ENCODE measurements at places on chromosomes 6 and 20.

GRCh38 chr6:127475135-127475822 is 16.1 kb upstream of the KIAA0408 start:
- no peak for DNase-seq

GRCh38 chr6:135890876-135891275 is 39.4 kb downstream of the PDE7B start:
- DNase-seq = no peak

GRCh38 chr6:84581494-84582259 is 182.7 kb downstream of the TBX18 start:
- DNase-seq = peak; percentile 10

GRCh38 chr6:36504982-36505381 is 42.3 kb downstream of the STK38 start:
- no peak for DNase-seq

DNA sequence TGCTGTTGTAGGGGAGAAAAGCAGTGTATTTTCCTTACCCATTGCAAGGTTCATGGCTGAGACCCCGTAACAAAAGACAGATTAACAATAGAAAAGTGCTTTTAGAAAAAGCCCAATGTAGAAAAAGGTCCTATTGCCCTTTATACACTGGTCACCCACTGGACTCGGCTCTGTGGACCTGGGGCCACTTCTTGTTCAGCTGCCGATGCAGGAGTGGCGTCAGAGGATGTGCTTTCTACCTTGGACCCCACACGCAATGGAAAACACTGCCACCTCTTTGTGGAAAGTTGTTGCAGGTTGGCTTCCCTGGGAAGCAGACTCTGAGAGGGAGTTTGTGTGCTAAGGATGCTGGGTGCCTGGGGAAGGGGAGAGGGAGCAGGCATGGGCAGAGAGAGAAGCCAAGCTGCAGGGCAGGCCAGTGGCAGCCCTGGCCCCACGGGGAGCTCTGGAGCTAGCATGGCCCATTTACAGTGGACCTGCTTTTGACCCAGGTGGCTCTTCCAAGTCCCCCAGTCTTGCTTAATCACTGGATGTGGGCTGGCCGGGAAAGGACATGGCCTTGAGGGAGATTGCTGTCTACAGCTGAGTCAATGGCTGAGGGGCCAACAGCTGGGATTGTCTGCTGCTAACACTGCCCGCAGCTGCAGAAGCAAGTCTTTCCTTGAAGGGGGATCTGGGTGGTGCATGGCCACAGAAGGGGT is 142.9 kb downstream of the CDC5L start:
- no peak for DNase-seq

DNA sequence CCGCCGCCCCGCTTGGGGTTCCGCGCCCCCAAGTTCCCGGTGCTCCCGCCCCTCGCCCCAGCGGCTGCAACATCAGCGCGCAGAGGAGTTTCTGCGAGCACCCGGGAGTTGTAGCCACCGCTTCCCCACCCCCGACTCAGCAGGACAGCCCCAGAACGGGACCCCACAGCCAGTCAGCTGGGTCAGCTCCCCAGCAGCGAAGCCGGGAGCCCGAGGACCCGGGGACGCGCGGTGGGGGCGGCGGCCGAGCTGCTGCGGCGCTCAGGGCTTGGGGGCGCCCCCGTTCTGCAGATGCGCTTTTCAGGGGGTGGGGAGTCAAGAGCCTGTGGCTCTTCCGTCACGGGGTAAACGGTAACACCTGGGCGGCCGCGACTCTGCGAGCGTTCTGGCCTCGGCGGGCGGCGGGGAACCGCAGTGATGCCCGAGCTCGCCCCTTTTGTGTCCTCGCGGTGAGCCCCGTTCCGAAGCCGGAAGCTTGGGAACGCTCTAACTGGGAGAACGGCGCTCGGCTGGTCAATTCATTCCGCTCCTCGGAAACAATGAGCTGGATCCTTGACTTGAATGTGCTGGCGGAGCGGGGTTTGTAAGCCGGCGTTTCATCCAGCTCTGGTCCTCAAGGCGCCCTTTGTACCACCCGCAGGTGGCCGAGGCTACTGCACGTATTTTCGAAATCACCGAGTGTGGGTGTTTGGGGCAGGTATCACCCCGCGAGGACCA is 774 bp downstream of the PLEKHG1 start:
- peak; percentile 52 for DNase-seq

DNA sequence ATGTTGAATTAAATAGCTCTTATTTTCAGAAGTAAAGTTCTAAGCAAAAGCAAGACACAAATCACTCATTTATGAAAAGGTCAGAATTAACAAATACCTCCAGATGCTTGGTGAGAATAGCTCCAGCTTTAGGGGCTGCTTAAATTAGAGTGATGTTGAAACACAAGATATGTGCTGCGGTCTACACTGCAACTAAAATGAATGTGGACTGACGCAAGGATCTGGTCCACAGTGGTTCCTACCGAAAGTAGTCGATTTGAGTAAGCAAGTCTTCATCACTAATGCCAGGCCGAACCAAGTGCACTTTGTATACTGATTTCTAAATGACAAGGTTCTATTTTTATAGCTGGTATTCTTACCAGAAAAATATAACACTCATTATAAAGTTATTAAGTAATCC is 96.3 kb downstream of the PRDM1 start:
- DNase-seq = no peak

DNA sequence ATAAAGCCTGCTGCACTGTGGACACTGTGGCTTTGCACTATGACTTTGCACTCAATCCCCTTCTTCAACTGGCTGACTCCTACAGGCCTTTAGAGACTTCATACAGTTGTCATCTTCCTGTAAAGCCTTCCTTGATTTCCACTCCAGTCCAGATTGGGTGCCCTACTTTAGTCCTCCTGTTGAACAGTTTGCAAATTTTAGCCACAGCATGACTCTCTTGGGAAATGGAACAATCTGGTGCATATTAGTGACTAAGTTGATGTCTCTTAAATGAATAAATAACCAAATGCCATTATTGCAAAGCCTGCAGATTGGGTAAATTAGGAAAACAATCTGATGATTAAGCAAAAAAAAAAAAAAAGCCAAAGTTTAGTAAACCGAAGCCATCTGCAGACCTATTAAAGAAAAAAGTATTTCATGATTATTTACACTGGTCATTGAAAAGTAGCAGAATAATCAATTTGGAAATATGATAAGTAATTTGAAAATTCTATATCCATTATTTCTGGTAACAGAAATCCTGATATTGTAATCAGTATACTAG is 12.6 kb downstream of the PLCB4 start:
- DNase-seq = no peak

DNA sequence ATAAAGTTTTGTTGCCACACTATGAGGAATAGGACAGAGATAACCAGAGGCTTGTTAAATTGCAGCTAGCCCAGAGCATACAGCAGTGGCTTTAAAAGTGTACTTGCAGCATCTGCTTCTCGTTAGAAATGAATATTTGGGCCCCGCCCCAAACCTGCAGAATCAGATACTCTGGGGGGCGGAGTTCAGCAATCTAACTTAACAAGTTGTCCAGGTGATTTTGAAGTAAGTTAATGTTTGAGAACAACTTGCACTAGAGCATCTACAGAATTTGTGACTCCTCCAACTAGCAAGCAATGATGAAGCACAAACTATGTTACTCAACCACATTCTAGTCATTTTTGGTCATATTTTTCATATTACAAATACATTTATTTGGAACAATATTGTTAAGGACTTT is 10.6 kb upstream of the SUPT3H start:
- no peak for DNase-seq

DNA sequence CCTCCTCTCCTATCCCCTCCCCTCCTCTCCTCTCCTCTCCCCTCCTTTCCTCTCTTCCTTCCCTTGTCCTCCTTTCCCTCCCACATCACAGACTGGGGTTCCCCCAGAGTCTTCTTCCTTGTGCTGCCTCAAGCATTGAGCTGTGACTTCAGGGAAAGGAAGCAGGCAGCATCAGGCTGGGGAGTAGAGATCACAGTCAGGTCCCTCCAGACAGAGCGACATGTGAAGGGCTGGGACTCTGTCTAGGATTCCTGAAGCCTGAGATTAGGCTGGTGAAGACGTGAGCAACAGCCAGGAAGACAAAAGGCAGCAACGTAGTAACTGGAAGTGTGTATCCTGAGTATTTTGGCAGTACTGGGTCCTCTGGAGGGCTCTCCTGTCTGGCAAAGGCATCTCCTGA is 265.4 kb upstream of the SUPT3H start:
- no peak for DNase-seq

- no peak for DNase-seq
These were observed 185.3 kb downstream of the BACH2 start for GRCh38 chr6:90111387-90111786.

- no peak for DNase-seq
These were observed 548.5 kb downstream of the CD83 start for GRCh38 chr6:14665827-14666724.

DNA sequence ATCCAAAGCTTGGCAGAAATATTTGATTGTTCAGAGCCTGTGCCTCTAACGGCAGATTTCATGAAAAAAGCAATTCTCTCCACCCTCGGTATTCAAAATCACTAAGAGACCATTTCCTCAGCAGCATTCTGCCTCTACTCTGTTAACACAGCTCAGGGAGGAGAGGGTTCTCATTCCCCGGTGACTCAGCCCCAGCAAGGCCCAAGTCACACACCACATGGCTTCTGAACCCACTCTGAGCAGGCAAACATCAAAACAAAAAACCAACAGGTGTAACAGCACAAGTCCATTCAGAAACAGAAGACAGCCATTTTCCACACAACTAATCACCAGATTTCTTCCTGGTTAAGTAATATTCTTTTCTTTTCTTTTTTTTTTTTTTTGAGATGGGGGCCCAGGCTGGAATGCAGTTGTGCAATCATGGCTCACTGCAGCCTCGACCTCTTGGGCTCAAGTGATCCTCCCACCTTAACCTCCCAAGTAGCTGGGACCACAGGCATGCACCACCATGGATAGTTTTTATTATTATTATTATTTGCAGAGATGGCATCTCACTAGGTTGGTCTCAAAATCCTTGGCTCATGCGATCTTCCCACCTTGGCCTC is 55.4 kb downstream of the GFOD1 start:
- DNase-seq = no peak

- peak; percentile 97 for DNase-seq
These were observed at the start of gene SCAND1 for GRCh38 chr20:35954200-35954906. Gene SCAND1, minus strand, starts transcription at chr20:35954502. Its CDS starts 218 bp downstream, at chr20:35954284.

GRCh38 chr6:2807342-2808090 is 34.1 kb downstream of the SERPINB1 start:
- peak; percentile 1 for DNase-seq
